ENCODE measurements at places on chromosomes 2 and 18.
A peak's percentile ranks its signal among the peaks of the same experiment; 100 is the strongest.

DNA sequence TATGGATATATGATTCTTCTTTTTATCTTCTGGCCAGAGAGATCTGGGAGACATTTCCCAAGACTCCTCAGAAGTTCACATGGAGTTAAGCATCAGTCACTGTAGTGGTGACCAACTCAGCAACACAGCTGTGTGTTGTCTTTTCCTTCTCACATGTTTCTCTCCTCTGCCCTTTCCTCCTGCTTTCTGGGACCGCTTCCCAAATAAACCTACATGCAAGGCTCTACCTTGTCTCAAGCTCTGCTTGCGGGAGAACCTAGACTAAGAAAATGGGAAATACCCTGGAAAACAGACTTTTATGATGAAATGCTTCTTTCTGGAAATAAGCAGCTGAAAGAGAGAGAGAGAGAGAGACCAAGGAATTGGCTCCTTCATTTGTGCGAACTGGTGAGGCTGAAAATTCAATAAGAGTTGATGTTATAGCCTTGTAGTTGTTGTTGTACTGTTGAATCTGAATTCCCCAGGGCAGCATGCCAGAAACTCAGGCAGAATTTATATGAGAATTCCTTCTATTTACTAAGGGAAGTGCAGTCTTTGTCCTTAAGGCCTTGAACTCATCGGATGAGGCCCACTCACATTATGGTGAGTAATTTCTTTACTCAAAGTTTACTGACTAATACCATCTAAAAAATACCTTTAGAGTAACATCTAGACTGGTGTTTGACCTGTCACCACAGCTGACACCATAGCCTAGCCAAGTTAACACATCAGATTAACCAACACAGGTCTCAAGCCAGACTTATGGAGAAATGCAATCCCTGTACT is 22.7 kb upstream of the DSC1 start:
- DNase-seq = no peak

DNA sequence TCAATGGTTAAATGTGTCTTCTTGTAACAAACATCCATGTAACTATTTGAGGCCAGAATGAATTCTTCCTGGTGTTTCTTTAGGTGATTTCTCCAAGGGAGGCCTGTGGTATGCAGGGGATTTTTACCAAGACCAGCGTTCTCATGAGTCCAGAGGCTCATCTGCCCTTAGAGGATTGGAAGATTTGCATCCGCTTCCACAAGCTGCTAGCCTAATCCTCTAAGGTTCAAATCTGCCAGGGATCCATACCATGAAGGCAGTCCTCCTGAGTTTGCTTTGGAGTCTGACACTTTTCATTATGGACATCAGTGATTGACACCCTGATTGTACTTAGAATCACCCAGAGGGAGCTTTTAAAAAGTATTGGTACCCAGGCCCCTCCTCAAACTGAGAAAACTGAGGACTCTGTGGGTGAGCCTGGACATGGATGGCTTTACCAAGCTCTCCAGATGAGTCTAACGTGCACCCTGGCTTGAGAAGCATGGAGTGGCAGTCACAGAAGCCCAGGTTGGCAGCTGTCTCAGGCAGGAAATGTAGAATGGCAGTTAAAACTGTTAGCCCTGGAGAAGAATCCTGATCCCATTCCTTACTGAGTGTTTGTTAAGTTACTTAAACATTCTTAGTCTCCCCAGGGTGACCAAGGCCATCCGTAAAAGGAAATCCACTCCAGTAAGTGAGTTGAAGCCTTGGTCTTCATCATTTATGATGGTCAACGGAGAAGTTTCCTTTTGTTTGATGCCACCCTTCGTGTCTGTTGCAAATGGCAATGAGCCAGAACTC is 95.3 kb upstream of the RMDN2 start:
- no peak for DNase-seq

DNA sequence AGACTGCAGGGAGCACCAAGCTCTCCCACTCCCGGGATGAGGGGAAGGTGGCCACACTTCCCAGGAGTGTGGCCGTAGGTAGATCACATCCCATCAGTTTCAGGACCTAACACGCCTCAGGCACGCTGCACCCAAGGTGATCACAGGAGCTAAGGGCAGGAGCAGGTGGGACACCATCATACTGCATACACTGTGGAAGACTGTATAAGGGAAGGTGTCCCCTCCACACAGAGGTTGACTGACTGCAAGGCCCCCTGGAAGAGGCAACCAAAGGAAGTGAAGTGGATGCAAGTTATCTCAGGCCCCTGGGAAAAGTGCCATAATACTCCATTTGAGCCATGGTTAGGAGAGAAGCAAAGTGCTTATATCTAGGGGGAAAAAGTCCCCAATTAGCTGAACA is 351.9 kb upstream of the SMIM21 start:
- no peak for DNase-seq

DNA sequence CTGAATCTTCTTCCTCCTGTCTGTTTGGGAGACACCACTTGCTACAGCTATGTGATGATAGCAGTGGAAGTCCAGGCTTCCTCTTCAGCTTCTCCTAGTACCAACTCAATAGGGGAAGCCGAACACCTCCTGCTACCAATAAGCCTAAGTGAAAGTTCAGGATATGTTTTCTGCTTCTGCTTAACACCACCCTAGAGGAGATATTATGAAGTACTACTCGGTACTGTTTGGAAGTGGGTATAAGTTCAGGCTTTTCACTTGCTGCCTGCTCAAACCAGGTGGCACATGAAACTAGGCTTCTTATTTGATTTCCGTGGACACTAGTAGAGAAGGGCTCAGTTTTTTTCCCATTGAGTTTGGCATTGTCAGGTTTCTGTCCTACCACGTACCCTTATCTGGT is 99.8 kb downstream of the PTPN4 start:
- DNase-seq = no peak

GRCh38 chr18:8519102-8519501 is 90.1 kb upstream of the RAB12 start:
- no peak for DNase-seq

DNA sequence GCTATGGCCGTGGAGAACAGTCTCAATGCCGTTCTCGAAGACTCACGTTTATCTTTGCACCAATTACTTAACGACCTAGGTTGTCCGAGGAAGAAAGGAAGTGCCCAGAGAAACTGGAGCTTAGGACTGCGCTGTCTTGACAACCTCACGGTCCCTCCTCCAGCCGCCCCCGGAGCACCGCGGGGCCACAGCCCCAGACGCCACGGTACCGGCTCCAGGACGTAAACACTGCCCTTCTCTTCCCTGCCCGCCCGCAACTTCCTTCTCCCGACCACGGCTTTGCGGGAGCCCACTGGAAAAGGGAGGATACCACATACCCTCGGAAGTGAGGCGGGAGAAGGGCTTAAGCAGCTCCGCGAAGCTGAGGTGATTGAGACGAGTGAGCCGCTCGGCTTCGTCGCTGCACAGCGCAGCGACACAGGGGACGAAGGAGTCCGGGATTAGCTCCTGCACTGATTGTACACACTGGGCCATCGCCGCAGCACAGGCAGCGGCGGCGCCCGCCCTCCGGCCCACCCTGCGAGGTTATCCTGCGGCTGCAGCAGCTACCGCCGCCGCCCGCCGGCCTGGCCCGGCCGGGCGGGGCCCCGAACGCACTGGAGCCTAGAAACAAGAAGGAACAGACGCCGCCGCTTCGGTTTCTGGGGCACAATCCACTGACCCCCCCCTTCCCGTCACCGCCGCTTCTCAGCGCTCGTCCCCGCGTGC is 483 bp downstream of the TRAPPC8 start:
- DNase-seq = no peak

- no peak for DNase-seq
Measured at GRCh38 chr2:37230581-37230980, 815 bp downstream of the CEBPZ start.

- DNase-seq = no peak
Measured at GRCh38 chr18:37613253-37613565, 47.6 kb upstream of the CELF4 start.

DNA sequence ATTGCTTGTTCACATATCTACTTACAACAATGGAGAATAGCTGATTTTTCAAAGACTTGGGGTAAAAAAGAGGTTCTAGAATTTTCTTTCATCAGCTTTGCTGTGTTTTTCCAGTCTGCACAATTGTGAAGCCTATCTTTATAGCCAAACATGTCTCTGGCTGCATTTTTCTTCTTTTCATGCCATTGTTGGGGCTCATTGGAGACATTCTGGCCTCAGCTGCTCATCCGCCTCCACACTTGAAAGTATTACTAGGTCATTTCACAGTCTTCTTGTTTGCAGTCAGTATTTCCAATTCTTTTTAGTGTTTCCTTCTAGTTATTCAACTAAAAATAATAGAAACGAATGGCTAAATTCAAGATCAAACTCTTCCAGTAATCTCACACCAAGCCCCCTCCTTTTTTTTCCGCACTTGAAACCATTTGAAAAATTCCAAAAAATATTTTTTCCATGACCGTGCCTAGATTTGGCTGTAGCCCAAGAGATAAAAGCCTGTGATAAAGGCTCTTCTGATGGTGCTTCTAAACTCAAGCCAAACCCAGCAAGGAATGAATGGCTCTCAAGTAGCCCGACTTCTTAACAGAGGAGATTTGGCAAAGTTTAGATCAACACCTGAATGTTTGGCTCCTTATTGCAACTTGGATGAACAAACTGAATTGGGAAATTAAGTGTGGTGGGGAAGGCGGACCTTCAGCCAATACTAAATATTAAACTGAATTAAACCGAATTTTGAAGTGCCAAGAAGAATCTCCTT is 103.4 kb downstream of the NRP2 start:
- no peak for DNase-seq

- no peak for DNase-seq
Measured at GRCh38 chr2:218155953-218156479, 10.7 kb downstream of the CXCR1 start.

DNA sequence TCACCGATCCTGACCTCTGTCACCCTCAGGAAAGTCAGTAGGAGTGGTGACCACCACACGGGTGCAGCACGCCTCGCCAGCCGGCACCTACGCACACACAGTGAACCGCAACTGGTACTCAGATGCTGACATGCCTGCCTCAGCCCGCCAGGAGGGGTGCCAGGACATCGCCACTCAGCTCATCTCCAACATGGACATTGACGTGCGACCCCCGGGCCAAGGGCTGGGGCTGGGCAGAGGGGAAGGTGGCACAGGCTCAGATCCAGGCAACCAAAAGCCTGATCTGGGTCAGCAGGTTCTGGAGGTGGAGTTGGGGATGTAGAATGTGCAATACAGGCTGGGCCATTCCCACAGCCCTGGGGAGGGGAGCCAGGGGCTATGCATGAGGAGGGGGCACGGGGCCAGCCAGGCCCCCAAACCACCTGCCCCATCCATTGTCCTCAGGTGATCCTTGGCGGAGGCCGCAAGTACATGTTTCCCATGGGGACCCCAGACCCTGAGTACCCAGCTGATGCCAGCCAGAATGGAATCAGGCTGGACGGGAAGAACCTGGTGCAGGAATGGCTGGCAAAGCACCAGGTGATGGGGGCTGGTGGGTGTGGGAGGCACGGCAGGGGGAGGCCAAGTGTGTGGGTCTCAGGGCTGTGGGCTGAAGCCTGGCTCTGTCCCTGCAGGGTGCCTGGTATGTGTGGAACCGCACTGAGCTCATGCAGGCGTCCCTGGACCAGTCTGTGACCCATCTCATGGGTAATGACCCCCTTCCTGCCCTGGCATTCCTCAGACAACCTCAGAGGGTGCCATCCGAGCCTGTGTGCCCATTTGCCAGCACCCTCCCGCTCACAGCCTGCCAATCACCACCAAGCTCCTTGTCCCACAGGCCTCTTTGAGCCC is 1.4 kb downstream of the ALPI start:
- DNase-seq = no peak

GRCh38 chr2:102473020-102473419 is at the start of gene SLC9A4:
Gene SLC9A4, plus strand, starts transcription at chr2:102473226. Its CDS starts 534 bp downstream, at chr2:102473760.
- DNase-seq = peak; percentile 54

DNA sequence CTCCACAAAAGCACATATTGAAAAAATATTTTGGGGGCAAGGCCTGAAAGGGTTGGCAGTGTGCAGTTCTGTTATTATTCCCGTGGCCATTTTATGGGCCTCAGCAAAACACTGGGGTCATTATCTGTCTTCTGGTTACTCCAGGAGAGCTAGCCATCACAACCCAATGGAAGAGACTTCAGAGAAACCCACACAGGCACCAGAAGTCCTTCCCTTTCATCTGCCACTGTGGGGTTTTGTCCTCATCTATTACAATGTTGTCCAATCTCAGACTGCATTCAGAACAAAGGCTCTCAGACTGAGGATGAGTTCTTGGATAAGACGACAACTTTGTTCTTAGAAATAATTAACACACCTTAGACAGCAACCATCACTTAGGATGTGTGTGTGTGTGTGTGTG is 98.4 kb downstream of the PIEZO2 start:
- no peak for DNase-seq

DNA sequence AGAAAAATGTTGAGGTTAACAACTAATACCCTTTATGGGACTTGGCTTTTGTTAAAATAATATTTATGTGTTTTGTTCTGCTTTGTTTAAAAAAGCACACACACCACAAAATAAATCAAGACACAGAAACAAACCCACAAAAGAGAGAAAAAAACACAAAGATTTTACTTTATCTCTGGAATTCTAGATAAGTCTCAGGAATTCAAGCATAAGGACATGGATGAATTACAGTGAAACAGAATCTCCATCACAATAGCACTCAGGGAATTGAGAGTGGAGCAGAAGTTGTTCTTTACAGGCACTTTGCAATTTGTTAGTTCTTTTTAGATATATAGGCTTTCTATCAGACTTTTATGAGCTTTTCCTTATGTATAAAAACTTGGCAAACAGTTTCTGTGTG is 360.9 kb upstream of the ZC3H15 start:
- DNase-seq = no peak

- DNase-seq = no peak
Measured at GRCh38 chr2:227228061-227228667, 63.7 kb downstream of the COL4A3 start.

- DNase-seq = no peak
Measured at GRCh38 chr2:118846953-118847761, at the start of gene EN1. Gene EN1, minus strand, starts transcription at chr2:118847648. Its CDS starts 481 bp downstream, at chr2:118847167.

- peak; percentile 12 for DNase-seq
Measured at GRCh38 chr2:240024766-240025165, 376 bp downstream of the NDUFA10 start.

DNA sequence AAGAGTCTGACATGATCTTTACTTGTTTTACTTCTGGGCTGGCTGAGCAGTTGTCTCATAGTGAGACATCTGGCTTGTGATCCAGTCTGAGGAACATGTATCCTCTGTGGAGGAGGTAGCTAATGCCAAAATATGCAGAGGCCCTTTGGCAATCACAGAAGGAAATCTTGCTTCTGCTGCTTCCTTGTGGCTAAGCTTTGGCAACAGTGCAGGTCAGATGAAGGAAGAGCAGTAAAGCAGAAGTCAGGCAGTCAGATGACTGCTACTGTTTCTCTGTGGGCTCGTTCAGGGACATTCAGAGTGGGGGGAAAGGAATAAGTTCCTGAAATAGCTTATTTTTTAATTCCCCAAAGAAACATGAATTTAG is 22.3 kb downstream of the DOK1 start:
- DNase-seq = no peak

- no peak for DNase-seq
Measured at GRCh38 chr18:32443706-32444215, 26.9 kb downstream of the GAREM1 start.

Data from stimulated activated CD4-positive, alpha-beta T cell treated with anti-CD3 and anti-CD28 coated beads, Interleukin-12 subunit alpha, Interleukin-12 subunit beta, amount 100 ng/mL, for 4 hours (primary cell).